SK-N-SH treated with all-trans-retinoic acid at 6 μM for 48 hours (cell line): ENCODE measurements at places on chromosomes 3 and 15.
A peak's percentile ranks its signal among the peaks of the same experiment; 100 is the strongest.

- no peak for ATAC-seq
Observed at GRCh38 chr15:57321973-57322601, 54.2 kb upstream of the CGNL1 start.

DNA sequence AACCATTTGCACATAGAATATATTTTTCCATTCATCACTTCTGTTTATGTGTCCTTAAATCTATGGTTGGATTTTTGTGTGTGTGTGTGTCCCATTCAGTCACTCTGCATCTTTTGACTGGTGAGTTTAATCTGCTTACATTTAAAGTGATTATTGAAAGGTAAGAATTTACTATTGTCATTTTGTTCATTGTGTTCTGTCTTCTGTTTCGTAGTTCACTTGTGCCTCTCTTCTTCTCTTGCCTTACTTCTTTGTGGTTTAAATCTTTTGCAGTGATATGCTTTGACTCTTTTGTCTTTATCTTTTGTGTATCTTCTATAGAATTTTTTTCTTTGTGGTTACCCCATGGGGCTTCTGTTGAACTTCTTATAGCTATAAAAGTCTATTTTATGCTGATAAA lies 166.3 kb upstream of the UBE3A start:
- ATAC-seq: no peak

GRCh38 chr3:45486136-45486535 lies 97.8 kb downstream of the LARS2 start:
- no peak for ATAC-seq

GRCh38 chr3:153373606-153374005 lies 211.6 kb downstream of the RAP2B start:
- ATAC-seq: no peak

DNA sequence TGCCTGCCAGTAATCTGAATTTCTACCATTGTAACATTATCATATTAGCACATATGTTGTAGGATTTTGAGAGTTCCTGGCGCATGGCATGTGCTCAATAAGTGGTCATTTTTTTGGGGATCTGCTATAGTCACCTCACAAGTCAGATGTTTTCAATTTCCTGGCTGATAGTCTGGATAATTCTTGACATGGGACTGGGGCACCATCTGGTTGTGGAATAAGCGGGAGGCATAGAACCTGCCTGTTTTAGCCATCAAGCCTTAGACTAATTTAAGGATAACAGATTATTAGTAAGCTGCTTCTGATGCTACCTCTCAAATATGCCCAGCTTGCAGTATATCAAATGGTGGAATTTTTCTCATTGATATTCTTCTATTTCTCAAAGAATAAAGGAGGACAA lies 39.1 kb downstream of the GASK1A start:
- no peak for ATAC-seq

GRCh38 chr3:117144853-117145252 lies 435.3 kb downstream of the TUSC7 start:
- ATAC-seq: peak; percentile 35; the same call in 1 of the 3 replicates

- no peak for ATAC-seq
Observed at GRCh38 chr3:124653797-124654469, 76.3 kb upstream of the UMPS start.

DNA sequence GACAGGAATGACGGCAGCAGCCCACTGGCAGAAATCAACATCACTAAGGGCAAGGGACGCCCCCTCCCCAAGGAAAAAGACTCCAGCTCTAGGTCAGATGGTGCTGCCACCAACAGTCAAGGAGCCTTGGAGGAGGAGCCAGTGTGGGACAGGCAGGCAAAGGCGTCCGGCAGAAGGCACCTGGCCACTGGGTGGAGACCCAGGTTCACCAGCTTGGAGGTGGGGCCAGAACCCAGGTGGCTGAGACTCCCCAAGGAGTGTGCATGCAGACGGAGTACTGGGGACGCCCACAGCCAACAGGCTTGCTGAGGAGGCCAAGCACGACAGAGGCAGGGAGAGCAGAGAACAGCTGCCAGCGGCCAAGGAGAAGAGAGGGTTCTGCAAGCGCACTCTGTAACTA lies 35.2 kb downstream of the PTPN23 start:
- ATAC-seq: no peak

GRCh38 chr3:72794079-72794478 lies 54.2 kb downstream of the SHQ1 start:
- no peak for ATAC-seq

- ATAC-seq: no peak; the same call in 2 of the 3 replicates
Observed at GRCh38 chr3:195075199-195075940, 195.6 kb downstream of the XXYLT1 start.

DNA sequence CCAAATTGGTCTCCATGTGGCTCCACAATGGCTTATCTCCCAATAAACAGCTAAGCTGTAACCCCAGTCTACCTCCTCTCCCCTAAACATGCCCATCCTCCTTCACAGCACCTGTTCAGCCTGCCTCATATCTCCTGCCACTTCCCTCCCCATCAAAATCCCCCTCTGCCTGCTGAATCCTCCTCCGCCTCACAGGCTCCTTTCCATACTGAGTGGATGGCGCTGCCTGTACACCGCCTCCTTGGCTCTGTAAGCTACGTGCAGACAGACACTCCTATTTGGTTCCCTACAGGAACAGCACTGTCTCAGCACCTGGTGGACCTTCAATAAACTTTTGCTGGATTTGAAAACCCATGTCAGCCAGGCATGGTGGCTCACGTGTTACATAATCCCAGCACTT lies 53.7 kb downstream of the ADCY5 start:
- ATAC-seq: no peak

DNA sequence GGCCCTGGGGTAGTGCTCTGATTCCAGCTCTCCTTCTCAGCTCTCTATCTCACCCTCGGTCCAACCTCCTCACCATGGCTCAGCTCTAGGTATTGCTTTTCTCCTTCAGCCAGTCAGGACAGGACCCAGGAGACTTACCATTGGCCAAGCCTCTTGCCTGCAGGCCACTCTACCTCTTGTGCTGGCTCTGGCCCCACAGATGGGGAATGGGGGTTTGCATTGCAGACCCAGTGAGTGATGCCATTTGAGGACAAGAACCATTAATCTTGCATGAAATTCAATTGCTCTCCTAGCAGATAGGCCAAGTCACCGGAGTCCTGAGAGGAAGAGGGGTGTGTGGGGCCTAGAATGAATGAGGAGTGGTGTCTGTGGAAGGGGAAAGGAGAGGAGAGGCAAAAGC lies 6.1 kb upstream of the RPP25 start:
- ATAC-seq: no peak

DNA sequence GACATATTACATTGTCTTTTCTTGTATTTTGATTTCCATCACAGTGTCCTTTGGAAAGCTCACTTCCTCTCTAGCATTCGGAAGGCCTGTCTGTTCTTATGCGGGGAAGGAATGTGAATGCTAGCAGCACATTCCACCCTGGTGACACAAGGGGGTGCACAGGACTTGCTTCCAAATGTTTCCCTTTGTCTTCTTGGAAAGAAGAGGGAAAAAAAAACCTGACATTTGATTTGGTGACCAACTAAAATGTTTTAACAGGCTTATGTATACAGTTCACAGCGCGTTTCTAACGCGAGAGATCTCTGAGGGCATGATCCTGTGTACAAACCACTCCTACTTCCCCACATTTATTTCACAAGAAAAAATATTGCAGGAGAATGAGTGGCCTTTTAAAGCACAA lies 107.6 kb upstream of the FXR1 start:
- no peak for ATAC-seq

DNA sequence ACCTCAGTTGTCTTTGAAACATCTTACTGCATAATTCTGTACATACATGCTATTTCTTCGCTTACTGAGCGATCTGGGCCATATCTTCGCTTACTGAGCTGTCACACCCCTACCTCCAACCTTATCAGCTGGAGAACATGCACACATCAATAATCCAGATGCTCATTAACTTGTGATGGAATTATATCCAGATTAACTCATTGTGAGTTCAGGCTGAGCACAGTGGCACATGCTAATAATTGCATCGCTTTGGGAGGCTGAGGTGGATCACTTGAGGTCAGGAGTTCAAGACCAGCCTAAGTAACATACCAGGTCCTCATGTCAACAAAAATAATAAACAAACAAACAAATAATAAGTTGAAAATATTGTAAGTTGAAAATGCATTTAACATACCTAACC lies 19.3 kb upstream of the ANXA2 start:
- ATAC-seq: no peak
